ENCODE measurements at places on chromosomes 6 and 20.

- no peak for DNase-seq
These were observed 72.9 kb downstream of the SNX5 start for GRCh38 chr20:17895641-17896171.

DNA sequence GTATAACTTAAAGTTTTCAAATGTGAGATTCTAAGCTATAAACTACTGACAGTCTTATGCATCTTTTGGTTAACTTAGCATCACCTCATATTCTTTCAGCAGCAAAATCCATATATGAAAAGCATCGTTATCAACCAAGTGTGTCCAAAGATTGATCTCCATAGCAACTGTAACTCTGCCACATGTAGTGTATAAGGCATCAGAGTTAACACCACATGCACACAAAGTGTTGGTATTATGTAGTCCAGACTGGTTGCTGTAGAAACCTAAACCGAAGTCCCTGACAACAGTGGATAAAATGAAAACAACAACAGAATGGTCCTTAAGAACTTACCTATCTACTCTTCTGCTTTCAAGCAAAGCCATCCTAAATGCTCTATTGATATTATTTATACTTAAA, 39.6 kb downstream of the PDSS2 start:
- no peak for DNase-seq

- no peak for DNase-seq
These were observed 59.5 kb downstream of the ZMYND8 start for GRCh38 chr20:47296950-47297349.

- no peak for DNase-seq
These were observed 70.4 kb upstream of the SYNJ2 start for GRCh38 chr6:157911278-157911677.

- no peak for DNase-seq
These were observed 57.3 kb upstream of the CNKSR3 start for GRCh38 chr6:154567695-154568220.

DNA sequence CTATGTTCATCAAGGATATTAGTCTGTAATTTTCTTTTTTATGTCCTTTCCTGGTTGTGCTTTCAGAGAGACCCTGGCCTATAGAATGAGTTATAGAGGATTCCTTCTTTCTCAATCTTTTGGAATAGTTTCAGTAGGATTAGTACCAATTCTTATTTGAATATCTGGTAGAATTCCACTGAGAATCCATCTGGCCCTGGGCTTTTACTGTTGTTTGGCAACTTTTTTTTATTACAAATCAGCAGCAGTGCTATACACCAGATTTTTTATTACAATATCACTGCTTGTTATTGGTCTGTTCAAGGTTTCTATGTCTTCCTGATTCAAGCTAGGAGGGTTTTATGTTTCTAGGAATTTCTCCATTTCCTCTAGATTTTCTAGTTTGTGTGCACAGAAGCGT, 50.0 kb upstream of the NRSN1 start:
- no peak for DNase-seq

GRCh38 chr6:24554474-24554873, 59.7 kb downstream of the ALDH5A1 start:
- no peak for DNase-seq

DNA sequence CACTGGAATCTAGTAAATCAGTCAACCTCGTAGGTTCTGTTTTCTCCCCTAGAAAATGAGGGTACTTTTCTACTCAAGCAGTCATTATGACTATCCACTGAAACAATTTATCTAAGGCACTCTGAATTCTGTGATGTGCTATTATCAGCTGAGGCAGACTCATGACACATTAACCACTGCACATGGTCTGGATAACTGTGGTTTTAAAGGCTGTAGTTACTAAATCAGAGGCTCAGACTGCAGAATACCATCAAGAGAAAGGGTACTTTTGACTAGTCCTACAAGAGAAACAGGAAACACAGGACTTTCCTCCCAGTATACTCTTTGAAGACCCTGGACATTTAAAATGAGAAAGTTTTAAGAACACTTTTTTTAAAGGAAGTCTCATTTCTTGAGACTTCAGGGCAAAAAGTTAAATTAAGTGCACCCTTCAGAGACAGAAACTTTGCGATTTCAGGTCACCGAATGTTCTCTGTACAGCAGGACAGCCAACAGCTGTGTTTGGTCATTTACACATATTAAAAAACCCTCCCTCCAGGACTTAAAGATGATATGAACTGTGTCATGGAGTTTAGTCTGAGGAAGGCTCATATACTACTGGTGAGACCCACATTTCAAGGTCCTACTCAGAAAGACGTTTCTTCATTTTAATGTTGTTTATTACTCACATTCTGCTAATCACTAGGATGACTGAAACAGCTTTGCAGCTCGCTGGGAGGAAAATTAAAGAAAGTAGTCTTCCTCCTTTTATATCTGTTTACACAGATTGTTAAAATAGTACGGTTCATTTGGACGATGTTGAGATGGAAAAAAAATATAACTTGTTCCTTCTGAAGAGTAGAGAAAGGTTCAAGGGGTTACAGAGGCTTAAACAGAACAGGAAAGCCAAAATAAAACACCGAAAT, 19.9 kb downstream of the ATXN1 start:
- peak; percentile 39 for DNase-seq

DNA sequence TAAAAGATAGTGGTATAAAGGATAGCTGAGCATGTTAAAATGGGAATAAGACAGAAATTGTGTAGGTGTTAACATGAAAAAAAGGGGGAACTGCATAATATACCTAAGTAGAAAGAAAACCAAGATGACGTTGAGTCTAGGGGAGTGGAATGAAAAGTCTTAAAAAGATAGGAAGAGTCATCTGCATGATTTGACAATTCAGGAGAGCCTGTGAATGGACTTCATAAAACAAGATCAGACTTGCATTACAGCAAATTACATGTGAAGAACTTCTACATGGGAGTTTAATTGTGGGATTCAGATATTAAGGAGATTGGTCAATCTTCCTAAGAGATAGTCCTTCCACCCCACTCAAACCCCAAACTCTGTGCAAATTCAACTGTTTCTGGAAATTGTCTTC, 85.5 kb downstream of the WASF1 start:
- DNase-seq, result no peak

DNA sequence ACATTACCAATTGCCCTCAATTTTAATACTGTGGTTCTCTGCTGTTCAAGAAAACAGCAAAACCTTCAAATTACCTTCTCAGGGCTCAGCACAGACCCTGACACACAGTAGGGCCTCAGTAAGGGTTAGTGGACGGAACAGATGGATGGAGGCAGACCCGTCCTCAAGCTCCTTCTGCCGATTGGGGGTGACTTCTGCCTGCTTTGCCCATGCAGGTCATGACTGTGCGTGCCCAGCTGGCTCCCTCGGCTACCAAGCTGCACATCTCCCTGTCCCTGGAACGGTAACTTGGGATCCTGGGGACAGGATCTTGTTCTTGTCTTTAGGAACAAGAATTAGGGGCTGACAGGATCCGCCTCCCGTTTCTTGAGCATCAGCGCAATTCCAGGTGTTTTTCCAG, 9.8 kb upstream of the BPIFB4 start:
- no peak for DNase-seq

DNA sequence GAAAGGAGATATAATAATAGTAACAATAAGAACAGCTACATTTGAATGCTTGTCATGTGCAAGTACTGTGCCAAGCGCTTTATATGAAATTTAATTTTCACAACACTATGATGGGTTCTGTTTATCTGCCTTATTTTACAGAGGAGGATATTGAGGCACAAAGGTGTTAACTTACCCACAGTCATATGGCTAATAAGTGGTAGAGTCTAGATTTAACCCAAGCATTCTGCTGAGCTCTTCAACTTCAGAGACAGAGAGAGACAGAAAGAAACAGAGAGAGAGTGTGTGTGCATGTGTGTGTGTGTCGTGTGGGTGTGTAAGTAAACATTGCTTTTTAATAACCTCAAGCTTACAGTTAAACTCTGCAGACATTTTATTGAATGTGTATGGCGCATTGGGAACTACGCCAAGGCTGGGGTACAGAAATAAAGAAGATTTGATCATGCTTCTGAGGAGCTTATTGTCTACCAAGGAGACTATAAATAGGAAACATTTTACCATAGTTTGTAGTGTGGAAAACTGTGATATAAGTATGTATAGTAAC, 12.9 kb downstream of the TBPL1 start:
- DNase-seq, result no peak

GRCh38 chr20:56513161-56514150, 11.1 kb upstream of the FAM209A start:
- no peak for DNase-seq

GRCh38 chr20:15178581-15178980, 841.2 kb upstream of the FLRT3 start:
- no peak for DNase-seq

DNA sequence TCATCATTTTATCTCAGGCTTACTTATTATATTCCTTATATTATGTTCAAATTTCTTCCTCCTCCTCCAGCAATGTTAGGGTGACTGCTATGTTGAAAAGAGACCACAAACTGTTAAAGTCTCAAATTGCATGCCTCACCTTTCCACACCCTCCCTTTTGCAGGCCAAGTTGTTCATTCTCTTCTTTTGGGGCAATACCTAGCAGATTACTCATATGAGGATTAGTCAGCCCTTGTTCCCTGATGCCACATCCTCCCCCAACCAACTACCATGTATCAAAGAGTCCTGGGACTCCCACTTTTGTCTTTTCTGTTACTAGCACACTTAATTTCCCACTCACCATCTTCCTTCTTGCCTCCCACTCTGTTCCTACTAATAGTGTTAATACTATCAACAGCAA, 434.7 kb downstream of the BCKDHB start:
- DNase-seq, result no peak

DNA sequence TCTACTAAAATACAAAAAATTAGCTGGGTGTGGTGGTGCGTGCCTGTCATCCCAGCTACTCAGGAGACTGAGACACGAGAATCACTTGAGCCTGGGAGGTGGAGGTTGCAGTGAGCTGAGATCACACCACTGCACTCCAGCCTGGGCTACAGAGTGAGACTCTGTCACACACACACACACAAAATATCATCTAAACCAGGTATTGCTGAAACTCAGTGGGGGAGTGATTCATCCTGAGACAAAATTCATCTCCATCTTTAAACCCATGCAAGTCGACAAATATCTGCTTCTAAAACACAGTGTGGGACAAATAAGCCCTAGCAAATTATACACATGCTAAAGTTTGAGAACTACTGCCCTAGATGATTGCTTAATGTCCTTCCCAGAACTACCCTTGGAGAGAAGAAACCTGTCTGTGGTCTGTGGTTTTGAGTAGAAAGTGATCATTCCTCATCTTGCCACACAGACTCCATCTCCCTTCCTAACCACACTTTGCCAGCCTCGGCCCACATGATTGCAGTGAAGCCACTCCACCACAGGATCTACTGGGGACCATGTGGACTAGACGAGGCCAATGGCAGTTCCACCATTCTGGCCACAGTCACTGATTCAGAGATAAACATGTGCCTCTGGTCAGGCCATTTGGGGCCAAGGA, 130.3 kb downstream of the OPRM1 start:
- peak; percentile 14 for DNase-seq

- no peak for DNase-seq
These were observed 55.9 kb downstream of the STXBP5 start for GRCh38 chr6:147260091-147260490.

GRCh38 chr20:17571153-17571527, 1.3 kb downstream of the DSTN start:
- DNase-seq, result peak; percentile 20

- DNase-seq, result no peak
These were observed 61.5 kb upstream of the VSTM2L start for GRCh38 chr20:37841389-37841788.

GRCh38 chr20:40891351-40891750, 137.3 kb upstream of the TOP1 start:
- no peak for DNase-seq

DNA sequence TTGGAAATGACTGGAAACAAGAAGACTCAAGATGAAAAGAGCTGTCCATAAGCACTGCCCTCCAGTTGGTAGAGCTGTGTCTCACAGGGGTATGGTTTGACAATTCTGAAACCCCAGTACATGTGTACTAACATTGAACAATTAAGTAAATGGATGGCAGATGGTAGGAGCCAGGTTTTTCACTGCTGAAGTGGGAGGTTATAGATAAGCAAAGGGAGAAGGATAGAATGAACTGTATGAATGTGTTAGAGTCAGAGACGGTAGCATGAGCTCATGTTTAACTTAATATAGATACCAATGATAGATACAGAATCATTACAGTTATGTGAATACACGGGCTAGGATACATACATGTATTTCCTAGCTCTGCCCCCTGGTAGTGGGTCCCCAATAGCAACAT, 95.0 kb upstream of the SIRPA start:
- no peak for DNase-seq
